ENCODE measurements at places on chromosomes 7 and 10.
A peak's percentile ranks its signal among the peaks of the same experiment; 100 is the strongest.

GRCh38 chr10:71395621-71396020, 1.1 kb upstream of the CDH23 start:
- DNase-seq, result no peak

DNA sequence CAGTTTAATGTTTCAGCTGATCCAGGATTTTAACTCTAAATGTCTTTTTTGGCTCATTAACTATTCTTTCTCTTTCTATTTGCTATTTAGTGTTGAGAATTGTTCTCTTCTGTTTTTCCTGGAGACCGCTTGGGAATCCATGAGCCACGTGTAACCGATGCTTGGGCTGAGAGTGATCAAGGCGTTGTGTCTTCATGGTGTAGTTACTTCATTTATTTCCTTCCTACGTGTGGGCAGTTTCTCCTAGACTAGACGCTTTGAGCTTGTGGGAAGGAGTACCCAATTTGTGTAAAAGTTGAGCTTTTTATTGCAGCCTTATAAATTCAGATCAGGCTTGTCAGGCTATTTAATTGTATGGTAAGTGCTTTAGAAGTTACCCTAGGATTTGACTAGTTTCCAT, 2.9 kb downstream of the EIF3B start:
- DNase-seq, result no peak

DNA sequence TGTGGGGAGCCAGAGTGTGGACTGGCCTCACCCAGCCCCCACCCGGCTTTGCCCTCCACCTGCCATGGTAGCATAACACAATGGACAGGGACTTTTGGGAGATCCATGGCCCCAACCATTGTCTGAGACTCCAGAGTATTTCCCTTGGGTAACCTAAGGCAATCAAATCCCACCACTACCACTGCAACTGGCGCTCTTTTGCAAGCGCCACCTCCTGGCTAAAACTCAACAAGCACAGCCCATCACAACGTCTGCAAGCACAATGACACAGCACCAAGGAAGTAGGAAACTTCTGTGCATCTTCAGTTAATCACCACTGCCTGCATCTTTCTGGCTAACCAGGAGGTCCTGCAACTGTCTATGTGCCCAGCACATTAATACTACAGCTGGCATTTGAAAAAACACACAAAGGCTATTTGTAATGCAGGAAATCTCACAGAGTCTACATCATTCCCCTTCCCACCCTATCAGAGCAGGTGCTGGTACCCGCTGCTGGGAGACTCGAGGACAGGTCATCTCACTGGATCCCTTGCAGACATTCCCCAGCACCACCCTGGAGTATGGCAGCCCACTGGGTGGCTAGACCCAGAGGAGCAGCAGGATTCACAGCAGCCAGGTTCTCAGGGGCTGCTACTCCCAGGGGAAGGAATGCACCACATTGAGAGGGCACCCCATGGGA, 27.7 kb downstream of the ANKRD26 start:
- DNase-seq, result no peak

GRCh38 chr7:106966121-106966520, 78.4 kb upstream of the PRKAR2B start:
- no peak for DNase-seq

DNA sequence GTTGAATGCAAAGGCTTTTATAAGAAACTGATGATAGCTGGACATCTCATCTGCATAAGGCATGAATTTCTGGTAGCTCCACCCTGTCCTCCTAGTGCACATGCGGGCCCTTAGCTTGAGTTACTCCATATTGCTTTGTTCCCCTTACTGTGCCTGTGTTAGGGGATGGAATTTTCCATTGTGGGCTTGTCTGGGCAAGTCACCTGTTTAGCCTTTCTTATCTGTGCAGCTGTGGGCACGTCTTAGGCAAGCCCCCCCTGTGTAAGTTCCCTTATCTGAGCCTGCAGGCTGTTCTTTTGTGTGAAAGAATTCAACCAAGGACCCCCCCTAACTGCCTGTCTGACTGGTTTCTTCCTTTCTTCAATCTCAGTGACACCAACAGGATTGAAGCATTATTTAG, 14.5 kb upstream of the CROT start:
- no peak for DNase-seq

DNA sequence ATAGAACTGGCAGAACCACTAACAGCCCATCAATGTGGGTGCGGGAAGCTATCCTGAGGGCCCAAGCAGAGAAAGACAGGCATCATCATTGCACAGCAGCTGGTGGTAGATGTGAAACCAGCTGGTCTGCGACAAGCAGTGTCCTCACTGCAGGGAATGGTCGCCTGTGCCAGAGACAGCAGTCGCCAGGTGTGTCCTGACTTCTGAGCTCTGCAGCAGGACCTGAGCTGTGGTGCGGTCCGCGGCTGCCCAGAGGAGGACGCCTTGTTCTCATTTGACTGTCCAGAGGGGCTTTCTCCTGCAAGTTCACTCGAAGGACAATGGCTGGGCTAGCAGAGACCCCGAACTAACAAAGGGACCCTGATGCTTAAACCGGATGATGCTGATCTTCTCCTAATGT, 97.4 kb downstream of the LRRC18 start:
- no peak for DNase-seq

DNA sequence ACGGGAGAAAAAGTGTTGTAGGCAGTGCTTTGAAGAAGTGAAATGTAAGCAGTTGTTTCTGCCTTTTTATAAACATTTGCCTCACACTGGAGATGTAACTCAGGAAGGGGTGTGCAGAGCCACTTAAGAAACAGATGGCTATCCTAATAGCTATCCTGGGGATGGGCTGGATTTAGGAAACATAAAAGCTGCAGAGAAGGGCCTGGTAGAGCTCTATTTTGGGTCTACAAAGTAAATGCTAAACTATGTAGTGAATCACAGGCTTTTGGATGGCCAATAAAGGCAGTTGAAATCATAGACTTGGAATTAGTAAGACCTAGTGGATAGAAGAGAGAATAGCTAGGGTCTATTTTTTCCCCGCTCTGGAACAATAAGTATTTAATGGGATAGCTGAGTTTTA, 79.9 kb upstream of the AGR3 start:
- no peak for DNase-seq

- no peak for DNase-seq
Measured at GRCh38 chr10:46216003-46216634, 70.7 kb upstream of the ANTXRL start.

GRCh38 chr10:59279476-59279875, 82.9 kb downstream of the FAM13C start:
- no peak for DNase-seq

- peak; percentile 76 for DNase-seq
Measured at GRCh38 chr10:42753126-42753506, 29.5 kb upstream of the BMS1 start.

DNA sequence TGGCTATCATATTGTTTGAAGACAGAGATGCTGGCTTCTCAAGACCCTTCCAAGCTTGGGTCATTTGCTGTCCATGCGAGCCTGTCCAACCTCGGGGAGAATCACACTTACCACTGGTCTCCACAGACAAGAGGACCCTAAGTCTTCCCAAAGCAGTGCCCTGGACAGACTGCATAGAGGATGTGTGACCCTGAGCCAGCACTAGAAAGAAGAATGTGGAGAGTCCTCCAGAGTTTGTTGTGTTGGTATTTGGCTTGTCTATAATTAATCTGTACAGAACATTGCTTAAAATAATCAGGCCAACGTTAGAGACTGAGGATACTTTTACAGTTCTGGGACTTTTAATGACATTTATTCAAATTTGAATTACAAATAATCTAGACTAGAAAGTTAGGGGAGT, 212.7 kb downstream of the TMEM178B start:
- no peak for DNase-seq

- DNase-seq, result no peak
Measured at GRCh38 chr10:127945341-127945758, 38.4 kb downstream of the PTPRE start.

DNA sequence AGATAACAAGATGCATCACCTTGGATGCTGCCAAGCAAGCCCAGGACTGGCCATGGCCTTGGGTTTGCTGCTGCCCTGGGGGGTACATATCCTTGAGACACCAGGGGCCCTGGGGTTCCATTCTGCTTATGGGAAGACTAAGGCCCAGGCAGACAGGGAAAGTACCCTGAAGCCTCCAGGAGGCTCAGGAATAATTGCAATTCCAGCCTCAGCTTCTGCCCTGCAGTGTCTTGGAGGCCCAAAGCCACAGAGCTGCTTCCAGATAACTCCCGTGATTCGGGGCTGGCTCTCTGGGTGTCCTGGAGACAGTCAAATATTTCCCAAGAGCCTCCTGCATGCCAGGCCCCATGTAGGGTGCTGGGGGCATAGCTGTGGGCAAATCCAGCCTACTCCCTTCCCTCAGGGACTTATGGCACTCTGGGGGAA, 22.6 kb downstream of the MYL10 start:
- no peak for DNase-seq

DNA sequence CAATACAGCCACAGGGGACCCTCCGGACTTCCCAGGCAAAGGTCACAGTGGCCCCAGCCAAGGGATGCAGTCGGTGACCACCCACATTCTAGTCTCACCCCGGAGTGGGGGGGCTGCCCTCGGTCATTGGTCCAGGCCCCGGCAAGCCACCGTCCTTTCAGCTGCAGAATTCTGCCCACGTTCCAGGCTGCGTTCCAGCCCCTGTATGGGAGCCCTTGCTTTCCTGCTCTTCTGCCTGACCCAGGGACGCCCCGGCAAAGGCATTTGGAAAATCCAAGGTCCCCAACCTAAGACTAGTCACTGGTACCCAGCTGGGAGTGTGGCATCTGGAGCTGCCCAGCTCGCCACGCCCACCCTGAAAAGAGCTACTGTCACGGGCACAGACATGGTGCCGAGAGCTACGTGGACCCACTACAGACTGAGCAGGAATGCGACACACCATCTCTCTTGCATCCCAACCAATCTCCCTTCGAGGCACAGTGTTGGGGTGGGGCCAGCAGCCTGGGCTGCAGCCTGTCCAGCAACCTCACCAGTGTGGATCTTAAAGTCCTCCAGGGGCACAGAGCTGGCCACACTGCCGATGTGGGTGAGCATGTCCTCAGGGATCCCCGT, 18.6 kb downstream of the OGDHL start:
- no peak for DNase-seq

DNA sequence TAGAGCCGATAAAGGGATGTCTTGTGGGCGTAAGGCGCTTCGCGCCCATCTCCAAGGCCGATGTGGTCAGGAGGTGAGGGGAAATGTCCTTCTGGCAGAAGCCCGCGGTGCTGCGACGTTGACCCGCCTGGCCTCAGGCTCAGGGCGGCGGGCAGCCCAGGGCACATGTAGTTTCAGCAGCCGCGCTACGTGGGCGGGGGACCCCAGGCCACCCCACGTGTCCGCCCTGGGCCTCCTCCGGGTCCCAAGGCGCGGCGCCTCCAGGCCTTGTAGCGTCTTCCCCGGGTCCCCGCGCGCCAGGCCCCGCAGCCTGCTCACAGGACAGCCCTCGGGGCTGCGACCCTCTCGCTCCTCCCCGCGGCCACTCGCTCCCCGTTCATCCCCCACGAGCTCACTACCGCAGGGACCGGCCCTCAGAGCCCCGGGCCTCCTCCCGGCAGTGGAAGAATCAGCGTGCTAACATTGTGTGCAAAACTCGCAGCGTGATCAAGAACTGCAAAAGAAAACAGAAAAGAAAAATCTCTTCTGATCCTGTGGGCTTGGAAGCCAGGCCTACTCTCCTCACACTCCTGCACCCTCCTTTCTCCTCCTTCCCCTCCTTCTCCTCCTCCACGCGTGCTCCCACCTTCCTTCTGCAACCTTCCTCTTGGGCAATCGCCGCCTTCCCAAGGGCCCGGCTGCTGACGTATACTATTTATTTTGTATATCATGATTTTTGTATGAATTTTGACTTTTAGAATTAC, 4.4 kb upstream of the TBX20 start:
- no peak for DNase-seq

GRCh38 chr10:99967961-99968360, 41.8 kb downstream of the DNMBP start:
- DNase-seq, result no peak

DNA sequence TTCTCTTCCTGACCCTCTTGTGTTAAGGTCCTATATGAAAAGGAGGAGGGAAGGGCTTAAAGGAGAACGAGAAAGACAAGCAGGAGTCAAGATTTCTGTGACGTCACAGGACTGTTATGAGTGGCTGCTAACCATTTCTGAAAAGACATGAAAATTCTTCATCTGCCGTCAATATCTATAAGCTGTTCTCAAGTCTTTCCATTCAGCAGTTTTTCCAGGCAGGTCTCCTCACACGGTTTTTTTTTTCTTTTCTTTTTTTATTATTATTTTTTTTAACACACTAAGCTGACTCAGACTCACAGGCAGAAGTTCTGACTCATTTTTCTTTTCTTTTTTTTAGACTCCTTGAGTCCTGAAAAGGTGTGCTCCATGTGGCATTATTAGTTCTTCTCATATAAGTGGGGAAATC, 72.0 kb downstream of the DGKI start:
- no peak for DNase-seq
